Pancreas (tissue), 10 donors: ENCODE measurements at places on chromosomes 7 and 10. TPM values are rescaled to one million over a fixed set of nuclear protein-coding genes. Genes with fewer than 3 reads are reported as not detected.

The ASAH2B gene
- total RNA-seq, result 2.8 TPM

The VPS37D gene
- 2.9 TPM for total RNA-seq

DNA sequence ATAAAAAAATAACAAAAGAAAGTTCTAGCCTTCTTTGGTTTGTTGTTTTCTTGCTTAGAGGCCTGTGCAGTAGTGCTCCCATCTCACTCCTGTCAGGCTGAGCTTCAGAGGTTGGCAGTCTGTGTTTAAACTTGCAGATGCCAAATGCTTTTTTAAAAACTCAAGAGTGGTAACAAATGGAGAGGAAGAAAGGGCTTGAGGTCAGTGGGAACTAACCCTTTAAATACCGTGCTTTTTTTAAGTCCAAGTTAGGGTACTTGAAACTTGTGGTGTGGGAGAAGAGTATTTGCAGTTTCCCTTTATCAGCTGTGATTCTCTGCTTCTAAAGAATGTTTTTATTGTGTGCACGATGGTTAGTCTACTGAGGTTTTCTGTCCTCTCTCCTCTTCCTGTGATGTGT lies 29.4 kb downstream of the ZRANB1 start:
- DNase-seq, result no peak

DNA sequence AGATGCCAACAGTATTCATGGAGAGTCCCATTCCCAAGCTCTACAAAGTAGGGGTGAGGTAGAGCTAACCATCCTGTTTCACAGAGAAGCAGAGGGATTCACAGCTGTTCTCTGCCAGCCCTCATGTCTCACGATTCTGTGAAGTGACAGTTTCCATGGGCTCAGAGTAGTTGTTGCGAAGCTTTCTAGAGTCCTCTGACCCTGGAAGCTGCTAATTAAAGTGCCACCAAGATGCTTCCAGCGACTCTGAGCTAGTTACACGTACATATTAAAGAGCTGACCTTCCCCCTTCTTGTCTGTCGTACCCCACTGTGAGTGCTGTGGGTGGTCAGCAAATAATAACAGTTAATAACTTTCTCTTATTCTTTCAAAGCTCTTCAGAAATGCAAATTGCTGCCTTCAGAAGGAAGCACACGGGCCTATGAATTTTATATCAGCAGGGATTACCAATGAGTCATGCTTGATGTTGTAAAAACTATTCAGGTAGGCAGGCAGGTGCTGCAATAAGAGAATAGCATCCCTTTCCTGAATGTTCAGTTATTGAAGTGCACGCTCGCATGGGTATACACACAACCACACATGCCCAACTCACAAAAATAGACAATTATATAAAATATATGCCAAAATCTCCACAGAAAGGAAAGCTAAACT lies 34.1 kb downstream of the DNAJB9 start:
- DNase-seq, result no peak

DNA sequence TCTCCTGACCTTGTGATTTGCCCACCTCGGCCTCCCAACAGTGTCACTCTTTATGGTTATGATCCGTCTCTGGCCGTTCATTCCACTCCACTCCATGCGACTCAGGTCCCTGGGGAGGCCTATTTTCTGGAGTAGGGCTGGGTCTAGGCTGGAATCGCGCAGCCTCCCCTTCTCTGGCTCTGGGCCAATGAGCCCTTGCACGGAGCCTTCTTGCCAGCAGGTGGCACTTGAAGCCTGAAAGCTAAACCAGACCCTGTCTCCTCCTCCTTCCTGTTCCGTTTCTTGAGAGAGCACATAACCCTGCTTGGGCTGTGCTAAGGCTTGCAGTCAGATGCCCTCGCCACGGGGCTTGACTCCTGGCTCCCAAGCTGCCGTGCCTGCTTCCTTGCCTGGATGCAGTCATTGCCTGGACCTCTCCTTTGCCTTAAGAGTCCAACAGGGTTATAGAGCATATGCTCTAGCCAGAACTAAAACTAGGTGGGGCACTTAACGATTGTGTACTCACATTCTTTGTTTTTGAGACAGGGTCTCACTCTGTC lies 9.6 kb upstream of the DNAJB12 start:
- peak; percentile 89 for DNase-seq

DNA sequence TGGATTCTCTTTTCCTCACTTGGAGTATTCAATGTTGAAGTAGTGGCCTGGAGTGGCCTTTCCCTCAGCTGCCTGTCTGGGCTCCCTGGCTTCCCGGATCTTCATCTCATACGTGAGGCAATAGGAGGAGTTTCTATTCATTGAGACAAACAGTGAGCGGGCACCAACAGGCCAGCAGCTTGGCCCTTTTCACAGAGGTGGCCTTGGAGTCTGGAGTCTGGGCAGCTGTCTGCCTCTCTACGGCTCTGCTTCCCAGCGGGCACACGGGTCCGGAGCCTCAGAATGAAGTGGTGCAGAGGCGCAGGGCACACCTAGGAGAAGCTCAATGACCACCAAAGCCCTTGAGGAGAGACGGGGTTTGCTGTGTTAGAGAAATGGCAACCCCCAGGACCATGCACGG lies 169.4 kb downstream of the CCDC3 start:
- DNase-seq, result peak; percentile 52
